ENCODE measurements at places on chromosomes 12 and 14. TPM values are rescaled to one million over a fixed set of nuclear protein-coding genes. Genes with fewer than 3 reads are reported as not detected.
A peak's percentile ranks its signal among the peaks of the same experiment; 100 is the strongest.

Gene NOS1
- not detected for total RNA-seq

Gene LRCOL1
- total RNA-seq, result not detected

Gene SRRM4
- not detected for total RNA-seq

- peaks cover 4% of the 10 kb centered on the region for H3K36me3 ChIP-seq
- no peaks in the 10 kb centered on the region for H3K27me3 ChIP-seq
- no peak overlapping the region for H3K4me3 ChIP-seq
- no peak overlapping the region for H3K27ac ChIP-seq
- peaks cover 26% of the 10 kb centered on the region for H3K4me1 ChIP-seq
These were observed 37.9 kb downstream of the PITPNM2 start for GRCh38 chr12:123113026-123113425.

GRCh38 chr12:454833-455232 lies 4.9 kb upstream of the B4GALNT3 start:
- no peak overlapping the region for H3K4me3 ChIP-seq
- no peak overlapping the region for H3K27ac ChIP-seq
- DNase-seq, result no peak
- no peaks in the 10 kb centered on the region for H3K36me3 ChIP-seq
- H3K4me1 ChIP-seq, result peaks cover 4% of the 10 kb centered on the region

DNA sequence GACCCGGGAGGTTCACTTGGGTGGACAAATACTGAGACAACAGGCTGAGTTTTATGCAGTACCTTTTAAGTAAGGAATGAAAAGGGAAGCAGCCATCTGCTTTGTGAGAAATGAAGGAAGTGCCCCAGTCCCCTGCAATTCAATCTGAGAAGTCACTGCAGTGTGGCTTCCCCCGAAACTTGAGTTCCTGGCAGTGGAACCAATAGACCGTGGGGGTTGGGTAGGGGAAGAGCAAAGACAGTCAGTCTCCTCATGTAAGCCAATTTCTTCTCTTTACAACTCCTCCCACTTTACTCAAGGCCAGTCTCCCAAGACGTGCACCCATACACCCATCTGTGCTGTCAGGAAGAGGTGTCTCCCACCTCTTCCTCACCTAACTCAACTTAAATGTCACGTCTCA lies 206.5 kb downstream of the BCAT1 start:
- H3K36me3 ChIP-seq, result no peaks in the 10 kb centered on the region
- no peak overlapping the region for H3K4me3 ChIP-seq
- no peak overlapping the region for H3K27ac ChIP-seq
- peaks cover 4% of the 10 kb centered on the region for H3K4me1 ChIP-seq
- H3K27me3 ChIP-seq, result no peaks in the 10 kb centered on the region

GRCh38 chr14:89618330-89618708 lies 201.3 kb upstream of the FOXN3 start:
- peak overlapping the region; percentile 82 for H3K4me3 ChIP-seq
- DNase-seq, result no peak
- no peaks in the 10 kb centered on the region for H3K27me3 ChIP-seq
- peak overlapping the region; percentile 97 for H3K27ac ChIP-seq
- H3K4me1 ChIP-seq, result peaks cover 66% of the 10 kb centered on the region
